Stomach (tissue), 19 donors: ENCODE measurements at places on chromosomes 7 and 10.

DNA sequence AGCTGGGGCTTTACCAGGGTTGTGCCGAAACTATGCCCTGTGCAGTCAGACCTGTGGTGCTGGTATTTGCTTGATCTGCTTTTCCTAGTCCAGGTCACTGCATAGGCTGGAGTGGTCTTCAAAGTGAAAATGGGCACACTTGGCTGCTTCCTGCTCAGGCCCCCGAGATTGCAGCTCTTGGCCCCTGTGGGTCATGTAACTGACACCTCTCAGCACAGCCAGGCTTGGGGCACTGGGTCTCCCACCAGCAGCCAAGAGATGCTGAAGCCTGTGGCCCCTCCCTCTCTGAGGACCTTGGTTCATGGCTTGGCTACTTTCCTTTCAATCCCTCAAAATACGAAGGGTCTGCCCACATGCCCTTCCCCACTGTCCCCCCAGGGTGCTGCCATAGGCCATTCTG, 33.7 kb downstream of the PDIA4 start:
- no peak for DNase-seq

DNA sequence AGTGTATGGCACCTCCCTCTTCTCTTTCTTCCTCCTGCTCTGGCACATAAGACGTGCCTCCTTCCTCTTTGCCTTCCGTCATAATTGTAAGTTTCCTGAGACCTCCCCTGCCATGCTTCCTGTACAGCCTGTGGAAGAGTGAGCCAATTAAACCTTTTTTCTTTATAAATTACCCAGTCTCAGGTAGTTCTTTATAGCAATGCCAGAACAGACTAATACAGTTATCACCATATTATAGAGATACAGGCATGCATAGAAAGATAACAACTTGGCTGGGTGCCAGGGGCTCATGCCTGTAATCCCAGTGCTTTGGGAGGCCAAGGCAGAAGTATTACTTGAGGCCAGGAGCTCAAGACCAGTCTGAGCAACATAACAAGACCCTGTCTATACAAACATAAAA, 53.2 kb downstream of the GCC1 start:
- peak; percentile 12 for DNase-seq

DNA sequence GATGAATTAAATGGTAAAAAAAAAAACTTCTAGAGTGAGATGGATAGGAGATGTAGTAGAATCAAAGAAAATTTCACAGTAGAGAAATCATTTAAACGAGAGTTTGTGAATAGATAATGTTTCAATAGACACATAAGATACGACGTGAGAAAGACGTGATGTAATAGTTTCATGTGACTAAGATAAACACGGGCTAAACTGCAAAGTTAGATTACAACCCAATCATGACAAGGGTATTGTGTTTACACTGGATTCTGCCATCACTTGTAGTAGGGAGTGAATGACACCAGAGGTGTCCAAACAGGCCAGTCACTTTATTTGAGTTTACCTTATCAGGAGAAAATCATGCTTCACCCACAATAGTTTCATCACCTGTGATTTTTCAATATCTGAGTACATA, 21.6 kb downstream of the SEMA3D start:
- DNase-seq: no peak

GRCh38 chr7:20197837-20198236, 19.3 kb downstream of the MACC1 start:
- DNase-seq: no peak

- DNase-seq: no peak
Observed at GRCh38 chr10:44925811-44926750, 14.9 kb downstream of the TMEM72 start.

GRCh38 chr10:18476076-18476647, 175.2 kb downstream of the NSUN6 start:
- DNase-seq: no peak

GRCh38 chr10:5147981-5148677, 36.8 kb downstream of the AKR1C8 start:
- no peak for DNase-seq

DNA sequence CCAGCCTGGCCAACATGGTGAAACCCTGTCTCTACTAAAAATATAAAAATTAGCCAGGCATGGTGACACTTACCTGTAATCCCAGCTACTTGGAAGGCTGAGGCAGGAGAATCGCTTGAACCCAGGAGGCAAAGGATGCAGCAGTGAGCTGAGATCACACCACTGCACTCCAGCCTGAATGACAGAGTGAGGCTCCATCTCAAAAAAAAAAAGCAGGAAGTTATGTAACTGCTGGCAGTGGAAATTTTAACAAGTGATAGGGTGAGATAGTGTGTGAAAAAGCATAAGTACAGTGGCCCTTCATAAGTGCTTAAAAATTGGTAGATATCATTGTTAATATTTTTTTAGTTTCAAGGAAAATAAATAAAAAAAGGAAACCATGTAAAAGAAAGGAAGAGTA, 12.3 kb downstream of the AKR1C3 start:
- no peak for DNase-seq

- DNase-seq: no peak
Observed at GRCh38 chr7:69878591-69878990, 280.3 kb downstream of the AUTS2 start.

- no peak for DNase-seq
Observed at GRCh38 chr7:871900-872537, 4.3 kb upstream of the GET4 start.

DNA sequence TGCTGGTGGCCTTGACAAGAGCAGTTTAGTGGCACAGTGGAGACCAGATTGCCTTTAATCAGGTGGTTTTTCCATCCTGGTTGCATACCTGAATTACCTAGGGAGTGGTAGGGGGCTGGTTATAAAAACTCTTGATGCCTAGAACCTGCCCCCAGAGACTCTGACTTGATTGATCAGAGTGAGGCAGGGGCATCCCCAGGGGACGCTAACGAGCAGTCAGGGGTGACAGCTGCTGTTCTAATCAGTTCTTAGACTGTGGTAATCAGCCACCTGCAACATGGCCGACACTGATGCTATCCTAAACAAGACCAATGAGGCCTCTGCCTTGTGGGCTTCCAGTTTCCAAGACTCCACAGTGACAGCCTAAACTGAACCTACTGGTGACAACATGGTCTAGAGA, 2.0 kb upstream of the OPALIN start:
- no peak for DNase-seq

DNA sequence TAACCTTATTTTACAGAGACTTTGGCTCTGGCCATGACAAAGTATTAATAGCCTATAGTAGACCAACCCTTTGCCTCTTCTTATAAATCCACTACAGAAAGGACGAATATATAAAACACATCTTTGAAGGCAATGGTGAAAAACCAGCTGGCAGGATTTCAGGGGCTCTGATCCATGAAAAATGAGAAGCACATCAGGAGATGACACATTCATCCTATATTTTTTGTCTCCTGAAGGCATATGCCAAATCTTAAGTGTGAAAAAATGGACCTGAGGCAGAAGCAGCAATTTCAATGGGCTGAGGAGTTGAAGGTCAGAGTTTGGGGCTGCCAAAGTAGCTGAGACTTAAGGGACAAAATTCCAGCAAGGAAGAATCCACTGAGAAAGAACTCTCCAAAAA, 14.4 kb downstream of the RNF216 start:
- no peak for DNase-seq

DNA sequence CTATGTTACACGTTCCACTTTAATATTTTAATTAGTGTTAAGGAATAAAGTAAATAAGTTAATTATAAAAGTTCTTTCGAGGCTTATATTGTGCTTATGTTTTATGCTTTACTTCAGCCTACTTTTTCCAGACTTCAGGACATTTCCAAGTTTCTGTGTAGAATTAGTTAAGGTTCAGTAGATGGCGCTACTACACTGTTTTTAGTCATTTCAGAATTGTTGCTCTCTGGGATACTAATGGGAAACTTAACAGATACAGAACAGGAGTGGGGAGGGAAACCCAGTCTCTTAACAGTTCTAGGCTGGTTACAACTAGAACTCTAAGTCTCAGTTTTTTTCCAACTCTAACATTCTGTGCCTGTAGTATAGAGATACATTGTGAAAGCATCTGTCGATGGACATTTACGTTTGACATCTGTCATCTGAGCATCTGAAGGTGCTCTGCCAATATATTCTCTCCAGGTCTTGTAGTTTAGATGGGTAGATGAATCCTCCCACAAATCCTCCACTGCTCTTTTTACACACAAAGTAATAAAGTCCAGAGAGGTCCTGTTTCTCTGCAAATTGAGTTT, 56.8 kb upstream of the FAM171A1 start:
- no peak for DNase-seq

GRCh38 chr10:9759596-9759995, 1258.1 kb upstream of the CELF2 start:
- DNase-seq: no peak

DNA sequence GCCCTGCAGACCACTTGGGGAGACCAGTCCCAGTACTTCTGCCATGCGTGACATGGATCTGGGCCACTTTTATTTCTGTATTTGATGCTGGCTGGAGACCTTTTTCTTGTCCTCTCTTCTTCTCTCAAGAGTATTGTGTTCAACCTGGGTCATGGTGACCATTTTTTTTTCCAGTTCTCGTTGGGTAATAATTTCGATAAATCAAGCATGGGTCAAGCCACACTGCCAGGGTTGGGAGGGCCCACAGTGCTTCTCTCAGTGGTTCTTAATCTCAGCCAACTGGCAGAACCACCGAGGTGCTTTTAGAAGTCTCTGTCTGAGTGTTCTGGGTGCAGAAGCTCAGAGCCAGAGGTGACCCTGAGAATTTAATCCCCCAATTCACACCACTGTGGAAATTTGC, 269.9 kb downstream of the SEC23IP start:
- DNase-seq: no peak

DNA sequence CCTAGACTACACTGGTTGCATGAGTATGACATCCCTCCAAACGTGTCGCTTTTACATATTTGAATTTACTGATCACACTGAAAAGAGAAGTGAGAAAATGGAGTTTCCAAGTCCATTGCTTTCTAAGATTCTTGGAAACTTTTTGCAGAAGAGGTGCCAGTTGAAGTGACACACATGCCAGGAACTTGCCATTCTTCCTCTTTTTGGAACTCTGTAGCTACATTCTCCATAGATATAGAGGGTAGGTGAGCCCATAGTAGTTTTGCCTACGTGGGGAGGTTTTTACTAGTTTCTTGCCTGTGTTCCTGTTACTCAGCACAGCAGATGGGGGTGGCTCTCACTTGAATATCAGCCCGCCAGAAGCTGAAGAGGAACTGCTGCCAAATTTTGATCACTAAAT, 286.6 kb upstream of the NRP1 start:
- DNase-seq: peak; percentile 11

GRCh38 chr10:3173171-3173878, 743 bp upstream of the PITRM1 start:
- no peak for DNase-seq

GRCh38 chr7:46059308-46060020, 138.4 kb upstream of the IGFBP3 start:
- DNase-seq: no peak

GRCh38 chr10:49200854-49201253, 12.7 kb upstream of the TMEM273 start:
- DNase-seq: no peak

DNA sequence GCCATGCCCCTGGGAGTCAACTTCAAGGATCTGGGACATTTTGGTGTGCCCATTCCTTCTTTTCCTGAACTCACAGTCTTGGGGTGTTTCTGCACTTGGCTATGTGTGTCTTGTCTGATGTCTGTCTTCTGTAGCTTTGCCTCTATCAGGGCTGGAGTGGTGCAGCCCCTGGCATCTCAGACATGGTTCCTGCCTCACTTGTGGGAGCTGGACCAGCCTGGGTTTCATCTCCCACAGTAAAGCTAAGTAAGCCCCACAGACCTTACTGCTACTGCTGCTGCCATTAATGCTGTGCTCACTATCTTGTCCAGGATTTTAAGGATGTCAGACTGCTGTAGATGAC, 59.0 kb downstream of the ADCYAP1R1 start:
- no peak for DNase-seq

GRCh38 chr10:122632031-122632430, 67.6 kb downstream of the C10orf120 start:
- peak; percentile 56 for DNase-seq

DNA sequence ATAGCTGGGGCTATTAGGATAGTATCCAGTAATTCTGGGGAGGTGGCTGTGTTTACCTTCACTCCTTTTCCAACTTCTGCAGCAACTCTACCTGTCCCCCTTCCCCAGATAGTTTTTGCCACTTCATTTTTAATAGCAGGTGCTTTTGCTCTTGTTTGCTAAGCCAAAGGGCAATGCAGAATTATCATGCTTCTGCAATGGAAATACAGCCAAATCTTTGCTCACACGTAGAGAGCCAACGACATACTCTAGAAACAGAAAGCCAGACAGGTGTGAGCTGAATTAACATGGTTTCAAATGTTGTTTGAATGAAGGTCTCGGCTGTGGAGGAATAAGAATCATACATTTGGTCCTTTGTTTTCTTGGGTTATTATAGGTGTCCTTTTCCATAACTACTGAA, 14.4 kb downstream of the PLEKHS1 start:
- DNase-seq: peak; percentile 25

DNA sequence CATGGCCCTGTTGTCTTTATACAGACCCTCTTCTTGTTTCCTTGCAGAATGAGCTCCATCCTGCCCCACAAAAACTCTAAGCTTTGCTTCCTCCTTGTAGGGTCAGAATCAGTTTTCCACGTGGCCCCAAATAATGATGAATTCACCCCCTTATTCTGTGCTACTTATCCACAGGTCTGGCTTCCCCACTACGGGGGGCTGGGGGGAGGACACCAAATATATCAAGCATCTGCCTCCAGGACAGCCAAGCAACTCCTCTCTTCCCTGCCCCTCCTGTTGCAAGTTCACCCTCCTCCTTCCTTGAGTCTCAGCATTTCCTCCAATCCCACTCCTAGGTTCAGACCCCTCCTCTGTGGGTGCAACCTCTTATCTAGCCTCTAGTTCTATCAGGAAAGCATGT, 743.3 kb downstream of the GRID1 start:
- no peak for DNase-seq

GRCh38 chr10:69854511-69855345, 53.0 kb downstream of the COL13A1 start:
- DNase-seq: peak; percentile 39

GRCh38 chr10:69896606-69897231, 95.0 kb downstream of the COL13A1 start:
- DNase-seq: no peak

DNA sequence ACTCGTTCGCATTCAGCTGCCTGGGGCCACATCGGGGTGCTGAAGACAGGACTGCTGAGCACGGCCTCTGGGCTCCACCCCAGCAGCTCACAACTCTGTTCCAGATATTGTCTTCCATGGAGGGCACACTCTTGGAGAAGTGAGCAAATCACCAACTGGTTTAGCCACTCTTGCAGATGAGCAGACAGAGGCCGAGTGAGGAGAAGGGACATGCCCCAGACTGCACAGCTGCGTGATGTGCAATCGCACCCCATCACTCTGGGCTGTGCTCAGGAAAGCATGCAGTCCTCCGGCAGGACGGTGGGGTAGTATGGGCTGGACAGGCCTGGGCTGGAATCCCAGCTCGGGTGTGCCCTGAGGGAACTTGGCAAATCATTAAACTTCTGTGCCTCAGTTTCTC, 111.6 kb downstream of the FAM53B start:
- DNase-seq: no peak

DNA sequence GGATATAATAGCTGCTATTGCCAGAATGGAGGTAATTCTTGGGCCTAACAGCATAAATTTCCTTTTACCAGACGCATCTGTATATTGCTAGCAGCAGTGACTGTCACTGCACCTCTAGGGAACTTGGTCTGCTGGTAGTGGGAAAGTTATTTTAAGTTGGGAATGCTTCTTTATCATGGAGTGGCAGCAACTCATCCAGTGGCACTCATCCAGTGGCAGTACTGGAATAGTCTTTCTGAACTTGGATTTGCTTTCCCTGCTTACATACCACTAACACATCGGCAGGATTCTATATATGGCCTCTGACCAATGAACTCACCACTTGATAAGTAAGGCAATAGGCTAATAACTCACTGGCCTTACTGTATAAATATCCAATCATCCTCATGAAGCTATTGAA, 22.0 kb upstream of the ICA1 start:
- no peak for DNase-seq
